ENCODE measurements at places on chromosomes 13 and 19.

- no peak for DNase-seq
Observed at GRCh38 chr19:17843292-17843827, 4.4 kb downstream of the JAK3 start.

GRCh38 chr13:111049791-111050538, 65.1 kb upstream of the ARHGEF7 start:
- DNase-seq: no peak

DNA sequence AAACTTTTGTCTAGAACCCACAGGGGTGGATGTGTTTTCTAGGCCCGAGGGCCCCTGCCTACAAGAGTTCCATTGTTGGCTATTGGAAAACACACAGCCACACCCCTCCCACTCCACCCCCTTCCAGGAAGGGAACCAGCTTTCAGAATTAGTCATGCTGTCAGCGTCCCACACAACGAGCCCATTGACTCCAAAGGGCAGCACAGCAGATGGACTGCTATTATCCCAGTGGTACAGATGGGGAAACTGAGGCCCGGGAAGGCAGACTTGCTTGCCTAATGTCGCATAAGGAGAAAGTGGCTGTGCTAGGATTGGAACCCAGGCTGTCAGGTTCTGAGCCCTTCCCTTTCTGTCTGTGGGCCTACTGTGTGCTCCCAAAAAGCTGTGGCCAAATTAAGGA, 8.1 kb upstream of the FXYD3 start:
- DNase-seq: no peak

DNA sequence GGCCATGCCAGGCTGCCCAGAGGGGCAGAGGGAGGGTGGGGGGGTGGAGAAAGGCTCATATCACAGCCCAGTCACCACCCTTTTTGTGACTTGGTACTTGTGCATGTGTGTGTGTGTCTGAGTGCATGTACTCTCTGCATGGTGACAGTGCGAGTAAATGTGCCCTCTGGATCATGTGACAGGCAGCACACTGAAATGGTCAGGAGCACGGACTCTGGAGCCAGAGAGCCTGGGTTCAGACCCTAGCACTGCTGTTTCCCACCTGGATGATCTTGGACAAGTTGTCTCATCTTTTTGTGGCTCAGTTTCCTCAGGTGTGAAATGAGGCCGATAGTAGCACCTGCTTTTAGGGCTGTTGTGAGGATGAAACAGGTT, 2.0 kb downstream of the CIC start:
- DNase-seq: no peak

- no peak for DNase-seq
Observed at GRCh38 chr19:5434970-5435641, 20.1 kb upstream of the ZNRF4 start.

GRCh38 chr13:114309806-114310410, 4.4 kb upstream of the CHAMP1 start:
- DNase-seq: no peak

Data from left hindlimb (tissue), 1 donor.